Hepatocyte (in vitro differentiated cells): ENCODE measurements at places on chromosomes 13 and 19. TPM values are rescaled to one million over a fixed set of nuclear protein-coding genes. Genes with fewer than 3 reads are reported as not detected.

DNA sequence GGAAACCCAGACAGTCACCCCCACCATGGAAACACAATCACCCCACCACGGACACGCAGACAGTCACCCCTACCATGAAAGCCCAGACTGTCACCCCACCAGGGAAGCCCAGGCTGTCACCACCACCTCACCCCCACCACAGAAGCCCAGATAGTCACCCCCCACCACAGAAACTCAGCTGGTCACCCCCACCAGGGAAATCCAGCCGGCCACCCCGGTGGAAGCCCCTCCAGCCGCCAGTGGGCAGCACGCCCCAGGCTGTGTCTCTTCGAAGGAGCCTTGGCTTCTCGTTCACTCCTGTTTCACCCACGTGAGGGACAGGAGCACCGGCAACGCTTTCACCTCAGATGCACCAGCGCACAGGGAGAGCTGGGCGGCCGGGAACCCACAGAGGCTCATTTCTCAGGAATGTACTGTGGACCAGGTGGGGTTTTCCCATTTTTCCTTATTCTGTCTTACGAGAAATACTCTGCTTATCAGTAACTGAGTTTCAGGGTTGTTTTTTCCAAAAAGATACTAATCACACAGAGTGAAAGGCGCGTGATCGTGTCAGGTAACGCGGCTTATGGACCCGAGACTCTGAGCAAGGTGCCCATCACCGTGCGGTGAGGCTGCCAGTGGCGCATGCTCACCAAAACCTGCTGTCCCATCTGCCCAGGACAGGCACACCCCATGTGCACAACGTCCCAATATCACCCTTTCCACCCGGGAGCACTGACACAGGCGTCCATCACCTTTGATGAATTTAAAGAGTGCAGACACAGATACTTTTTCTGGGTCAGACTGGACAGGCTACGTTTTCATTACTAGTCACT lies 28.0 kb downstream of the CARS2 start:
- no peaks in the 10 kb centered on the region for H3K27me3 ChIP-seq
- H3K36me3 ChIP-seq: no peaks in the 10 kb centered on the region
- H3K4me3 ChIP-seq: no peak overlapping the region
- DNase-seq: no peak
- no peaks in the 10 kb centered on the region for H3K4me1 ChIP-seq

The PRKCG gene
- polyA plus RNA-seq: 0.18 and 0.68 TPM in 2 replicates

GRCh38 chr13:68234274-68234673 lies 1004.1 kb upstream of the PCDH9 start:
- no peak overlapping the region for H3K4me3 ChIP-seq
- no peaks in the 10 kb centered on the region for H3K4me1 ChIP-seq
- H3K27ac ChIP-seq: no peak overlapping the region
- H3K36me3 ChIP-seq: no peaks in the 10 kb centered on the region
- DNase-seq: peak; percentile 7
- H3K27me3 ChIP-seq: no peaks in the 10 kb centered on the region

DNA sequence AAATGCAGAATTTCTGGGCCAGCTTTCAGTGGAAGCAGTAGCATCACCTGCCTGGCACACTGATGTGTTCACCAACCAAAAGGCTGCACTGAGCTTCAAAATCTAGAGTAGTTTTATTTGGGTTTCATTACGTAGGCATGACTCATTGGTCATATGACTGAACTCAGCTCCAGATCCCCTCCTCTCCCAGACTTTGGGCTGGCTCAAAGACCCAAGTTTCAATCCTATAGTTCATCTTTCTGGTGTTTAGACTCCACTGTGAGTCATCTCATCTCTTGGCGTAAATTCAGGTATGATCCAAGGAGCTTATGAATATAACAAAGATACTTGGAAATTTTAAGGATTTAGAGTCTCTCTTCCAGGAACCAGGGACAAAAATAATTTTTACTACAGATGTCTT lies 17.7 kb downstream of the ZMYM5 start:
- H3K36me3 ChIP-seq: no peaks in the 10 kb centered on the region
- H3K4me1 ChIP-seq: no peaks in the 10 kb centered on the region
- peak; percentile 72 for DNase-seq

DNA sequence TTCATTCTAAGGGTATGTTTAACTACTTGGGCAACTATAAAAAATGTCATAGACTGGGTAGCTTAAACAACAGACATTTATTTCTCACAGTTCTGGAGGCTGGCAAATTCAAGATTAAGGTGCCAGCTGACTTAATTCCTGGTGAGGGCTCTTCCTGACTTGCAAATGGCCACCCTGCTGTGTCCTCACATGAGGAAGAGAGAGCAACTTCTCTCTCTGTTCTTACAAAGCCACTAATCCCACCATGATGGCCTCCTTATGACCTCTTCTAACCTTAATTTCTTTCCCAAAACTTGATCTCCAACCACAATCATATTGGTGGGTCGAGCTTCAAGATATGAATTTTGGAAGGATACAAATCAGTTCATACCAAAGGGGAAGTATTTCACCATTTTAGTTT lies 399.0 kb downstream of the DCT start:
- H3K27me3 ChIP-seq: no peaks in the 10 kb centered on the region
- H3K4me1 ChIP-seq: no peaks in the 10 kb centered on the region
- H3K27ac ChIP-seq: no peak overlapping the region
- H3K4me3 ChIP-seq: no peak overlapping the region

DNA sequence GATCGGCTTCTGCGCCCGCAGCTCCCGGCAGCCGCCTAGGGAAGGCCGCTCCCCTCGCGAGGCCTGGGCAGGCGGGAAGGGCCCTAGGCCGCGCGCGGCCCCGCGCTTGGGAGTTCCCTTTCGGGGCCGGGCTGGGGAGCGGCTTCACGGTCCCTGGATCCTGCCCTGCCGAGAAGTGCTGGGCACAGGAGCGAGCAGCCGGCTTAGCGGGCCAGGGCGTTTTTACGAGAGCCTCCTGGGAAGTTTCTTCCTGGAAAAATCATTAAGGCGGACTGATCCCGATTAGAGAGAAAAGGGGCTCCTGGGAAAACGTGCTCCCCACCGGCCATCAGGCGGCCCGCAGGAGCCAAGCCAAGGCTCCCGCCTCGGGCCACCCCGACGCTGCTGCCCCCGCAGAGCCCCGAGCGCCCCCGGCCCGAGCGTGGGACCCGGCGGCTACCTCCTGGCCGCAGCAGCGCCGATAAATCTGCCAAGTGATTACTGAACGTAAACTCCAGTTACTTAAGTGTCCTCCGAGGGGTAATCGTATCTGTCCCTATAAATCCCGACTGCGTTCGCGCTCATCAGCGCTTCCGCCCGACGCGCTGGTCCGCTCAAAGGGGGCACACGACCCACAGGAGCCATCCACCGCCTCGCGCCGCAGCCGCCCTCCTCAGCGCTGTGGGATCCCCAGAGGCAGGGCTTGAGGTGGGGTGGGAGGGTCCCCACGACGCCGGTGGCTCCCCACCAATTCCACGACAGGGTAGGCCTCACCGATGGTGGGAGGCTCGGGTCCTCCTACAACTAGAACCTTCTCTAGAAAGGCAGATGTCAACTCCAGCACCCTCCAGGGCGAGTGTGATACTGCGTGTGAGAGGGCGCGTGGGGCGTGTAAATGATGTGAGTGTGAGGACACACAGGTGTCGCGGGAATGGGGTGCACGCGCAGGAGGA lies 2.8 kb downstream of the ZIC5 start:
- no peaks in the 10 kb centered on the region for H3K36me3 ChIP-seq
- no peak for DNase-seq
- H3K27ac ChIP-seq: no peak overlapping the region
- H3K27me3 ChIP-seq: peaks cover 88% of the 10 kb centered on the region
- peaks cover 21% of the 10 kb centered on the region for H3K4me1 ChIP-seq

GRCh38 chr13:113364901-113365582 lies 1.1 kb upstream of the GRTP1 start:
- H3K36me3 ChIP-seq: peaks cover 1% of the 10 kb centered on the region
- peaks cover 7% of the 10 kb centered on the region for H3K4me1 ChIP-seq
- H3K27ac ChIP-seq: peak overlapping the region; percentile 75
- H3K4me3 ChIP-seq: no peak overlapping the region
- H3K27me3 ChIP-seq: no peaks in the 10 kb centered on the region
